GM03348 (cell line): ENCODE measurements at places on chromosomes 3 and 15.

- no peak for DNase-seq
Observed at GRCh38 chr3:191296041-191296541, 33.1 kb upstream of the CCDC50 start.

DNA sequence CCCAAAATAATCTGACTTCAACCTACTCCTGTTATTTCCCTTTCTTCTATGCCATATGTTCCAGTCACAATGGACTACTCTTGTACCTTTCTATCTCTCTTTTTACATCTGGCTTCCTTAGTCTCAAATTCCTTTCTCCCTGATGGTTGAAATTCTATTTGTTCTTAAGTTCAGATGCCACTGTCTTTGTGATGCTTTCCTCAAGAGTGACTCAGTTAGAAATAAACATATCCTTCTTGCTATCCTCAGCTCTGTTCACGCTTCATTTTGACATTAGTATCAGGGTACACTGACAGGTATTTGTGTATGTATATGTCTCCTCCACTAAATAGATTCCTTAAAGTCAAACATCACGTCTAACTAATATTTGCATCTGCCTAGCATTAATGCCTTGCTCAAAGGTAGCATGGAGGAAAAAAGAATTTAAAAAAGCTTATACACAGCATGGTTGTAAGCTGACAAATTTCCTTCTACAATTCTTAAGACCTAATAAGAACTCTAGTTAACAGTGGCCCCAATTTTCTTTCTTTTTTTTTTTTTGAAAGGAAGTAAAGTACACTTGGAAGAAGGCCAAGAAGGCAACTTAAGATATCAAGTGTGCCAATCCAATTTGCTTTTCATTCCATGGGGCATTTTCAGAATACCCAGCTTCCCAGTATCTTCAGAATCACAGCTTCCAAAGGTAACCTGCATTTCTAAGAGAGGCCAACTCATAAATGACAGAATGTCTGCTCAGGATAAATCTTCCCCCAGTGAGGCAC is 58.0 kb downstream of the CHAC1 start:
- DNase-seq = no peak

DNA sequence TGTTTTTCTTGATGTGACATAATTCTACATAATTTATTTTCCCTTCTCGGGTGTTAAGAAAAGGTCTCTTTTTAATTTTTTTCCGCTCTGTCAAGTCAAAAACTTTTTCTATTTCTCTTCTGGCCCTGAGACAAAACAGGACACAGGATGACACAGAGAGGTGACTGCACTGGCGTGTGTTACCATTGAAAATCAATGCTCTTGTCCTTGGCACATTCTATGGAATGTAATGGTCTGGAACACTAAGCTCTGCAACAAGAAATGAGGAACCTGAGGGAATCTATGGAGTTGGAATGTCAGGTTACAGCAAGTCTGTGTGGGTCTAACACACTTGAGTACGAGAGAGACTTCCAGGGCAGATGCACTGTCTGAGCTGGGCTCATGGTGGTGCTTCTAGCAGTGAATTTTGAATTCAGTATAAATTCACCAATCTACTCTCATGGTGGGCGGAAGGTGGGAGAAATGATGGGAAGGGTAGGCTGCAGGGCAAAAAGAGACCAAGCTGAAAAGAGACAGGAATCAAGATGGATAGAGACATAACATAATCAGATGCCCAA is 508.3 kb downstream of the TUSC7 start:
- no peak for DNase-seq

GRCh38 chr3:149216193-149216869 is 5.3 kb downstream of the CP start:
- no peak for DNase-seq

DNA sequence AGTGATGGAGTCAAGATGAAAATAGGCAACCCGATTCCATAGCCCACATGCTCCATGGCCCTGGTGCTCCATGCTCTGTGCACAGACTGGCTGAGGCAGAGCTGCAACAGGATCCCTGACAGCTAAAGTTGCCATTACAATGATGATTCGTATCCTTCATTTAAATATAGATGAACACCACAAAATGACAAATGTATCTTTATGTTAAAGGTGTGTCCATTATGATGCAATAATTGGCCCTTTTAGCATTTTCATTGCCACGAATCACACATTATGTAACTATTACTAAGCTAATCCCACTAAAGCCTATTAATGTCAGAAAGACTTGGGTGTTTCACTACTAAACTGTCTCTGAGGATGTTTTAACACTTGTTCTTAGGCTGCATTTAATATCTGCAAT is 270.2 kb upstream of the THBS1 start:
- no peak for DNase-seq

DNA sequence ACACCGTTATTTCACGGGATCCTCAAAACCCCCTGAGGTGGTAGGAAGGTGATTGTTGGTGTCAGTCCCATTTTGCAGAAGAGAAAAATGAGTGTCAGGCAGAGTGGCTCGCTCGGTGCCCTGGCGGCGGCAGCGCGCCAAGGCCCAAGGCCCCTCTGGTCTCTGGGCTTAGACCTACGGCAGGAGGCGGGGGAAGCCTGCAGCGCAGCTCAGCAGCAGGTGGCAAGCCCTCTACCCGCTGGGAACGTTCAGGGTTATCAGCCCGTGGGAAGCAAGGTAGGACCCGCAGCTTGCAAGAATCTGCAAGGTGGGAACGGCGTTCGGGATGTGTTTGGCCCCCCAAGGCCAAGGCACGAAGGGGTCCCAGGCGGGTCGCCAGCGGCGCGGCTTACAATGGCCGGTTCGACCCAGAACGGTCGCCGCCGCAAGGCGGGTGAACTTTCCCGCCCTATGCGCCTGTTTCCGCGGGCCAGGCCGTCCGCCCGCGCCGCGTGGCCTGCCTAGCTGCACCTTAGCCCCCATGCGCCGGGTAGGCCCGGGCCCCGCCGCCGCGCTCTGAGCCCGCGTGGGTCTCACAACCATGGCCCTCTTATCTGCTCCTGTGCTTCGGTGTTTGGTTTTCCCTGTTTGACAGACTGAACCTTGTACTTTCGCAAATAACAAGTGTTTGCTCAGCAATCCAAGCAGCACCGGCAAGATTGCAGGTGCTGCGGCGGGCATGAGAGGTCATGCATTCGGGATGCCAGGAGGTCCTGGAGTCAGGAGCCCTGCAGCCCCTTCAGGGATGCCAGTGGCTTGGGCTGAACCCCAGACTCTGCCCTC is 39.7 kb downstream of the CCNL1 start:
- no peak for DNase-seq

- DNase-seq = no peak
Observed at GRCh38 chr3:53833053-53833645, 13.1 kb downstream of the CHDH start.

DNA sequence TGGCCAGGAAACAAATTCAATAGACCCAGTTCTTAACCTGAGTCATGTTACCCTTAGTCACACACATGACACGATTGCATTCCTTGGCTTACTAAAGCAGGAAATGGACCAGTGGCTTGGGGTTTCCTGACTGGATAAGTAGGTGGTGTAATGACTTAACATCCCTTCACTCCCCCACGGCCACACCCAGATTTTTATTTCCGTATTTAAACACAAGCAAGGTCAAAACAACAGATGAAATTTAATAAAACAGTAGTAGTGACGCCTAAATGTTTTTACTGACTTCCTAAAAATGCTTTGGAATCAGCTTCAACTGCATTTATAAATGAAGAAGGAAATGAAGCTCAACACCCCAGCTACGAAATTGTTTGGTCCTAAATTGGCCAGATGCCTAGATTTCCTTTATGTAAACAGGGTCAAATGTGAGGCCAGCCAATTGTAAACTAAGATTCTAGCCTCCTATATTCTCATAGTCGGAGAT is 324.3 kb downstream of the CHST2 start:
- DNase-seq = peak; percentile 85

GRCh38 chr3:4531478-4532025 is 38.4 kb downstream of the ITPR1 start:
- no peak for DNase-seq

- no peak for DNase-seq
Observed at GRCh38 chr3:182046166-182046764, 334.5 kb downstream of the SOX2 start.

DNA sequence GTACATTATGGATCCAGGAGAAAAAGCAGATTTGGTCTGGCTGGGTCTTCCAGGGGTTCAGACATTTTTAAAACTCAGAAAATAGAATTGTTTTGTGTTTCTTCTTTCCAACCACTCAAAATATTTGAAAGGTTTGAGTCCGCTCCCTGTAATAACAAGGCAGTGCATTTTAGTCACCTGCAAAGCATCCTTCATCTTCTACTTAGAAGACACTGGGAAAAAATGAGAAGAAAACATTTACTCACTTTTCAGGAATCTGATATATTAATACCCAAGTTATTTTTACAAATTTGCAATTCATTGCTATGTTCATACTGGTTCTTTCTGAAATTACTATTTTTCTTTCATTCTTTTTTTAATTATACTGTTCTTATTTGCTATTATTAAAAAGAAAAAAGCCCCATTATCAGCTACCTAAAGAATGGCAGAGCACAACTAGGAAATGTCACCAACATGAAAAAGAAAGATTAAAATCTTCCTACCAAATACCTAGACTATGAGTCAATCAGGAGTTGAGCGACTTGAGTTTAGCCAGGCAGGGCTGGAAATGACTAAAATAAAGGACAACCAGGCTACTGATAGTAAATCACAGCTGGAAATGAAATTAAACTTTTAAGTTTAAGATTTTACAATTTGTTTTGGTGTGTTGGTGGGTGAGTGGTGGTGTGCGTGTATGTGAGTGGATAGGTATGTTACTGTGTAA is 280.3 kb upstream of the THBS1 start:
- DNase-seq = peak; percentile 41

DNA sequence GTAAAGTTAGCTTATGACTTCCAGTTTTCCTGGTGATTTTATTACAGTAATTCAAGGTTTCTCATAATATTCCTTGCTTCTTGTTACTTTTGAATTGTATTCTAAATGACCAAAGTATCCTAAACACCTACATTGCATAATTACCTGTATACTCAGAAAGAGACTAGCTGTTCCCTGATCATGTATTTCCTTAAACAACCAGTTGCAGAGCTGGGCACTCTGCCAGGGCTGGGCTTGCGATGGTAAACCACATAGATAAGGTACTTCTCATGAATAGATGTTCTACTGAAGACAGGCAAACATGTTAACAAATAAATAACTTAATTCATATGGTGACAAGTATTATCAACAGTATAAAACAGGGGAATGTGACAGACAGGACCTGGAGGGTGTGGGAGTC is 142.3 kb upstream of the WNT5A start:
- DNase-seq = no peak

DNA sequence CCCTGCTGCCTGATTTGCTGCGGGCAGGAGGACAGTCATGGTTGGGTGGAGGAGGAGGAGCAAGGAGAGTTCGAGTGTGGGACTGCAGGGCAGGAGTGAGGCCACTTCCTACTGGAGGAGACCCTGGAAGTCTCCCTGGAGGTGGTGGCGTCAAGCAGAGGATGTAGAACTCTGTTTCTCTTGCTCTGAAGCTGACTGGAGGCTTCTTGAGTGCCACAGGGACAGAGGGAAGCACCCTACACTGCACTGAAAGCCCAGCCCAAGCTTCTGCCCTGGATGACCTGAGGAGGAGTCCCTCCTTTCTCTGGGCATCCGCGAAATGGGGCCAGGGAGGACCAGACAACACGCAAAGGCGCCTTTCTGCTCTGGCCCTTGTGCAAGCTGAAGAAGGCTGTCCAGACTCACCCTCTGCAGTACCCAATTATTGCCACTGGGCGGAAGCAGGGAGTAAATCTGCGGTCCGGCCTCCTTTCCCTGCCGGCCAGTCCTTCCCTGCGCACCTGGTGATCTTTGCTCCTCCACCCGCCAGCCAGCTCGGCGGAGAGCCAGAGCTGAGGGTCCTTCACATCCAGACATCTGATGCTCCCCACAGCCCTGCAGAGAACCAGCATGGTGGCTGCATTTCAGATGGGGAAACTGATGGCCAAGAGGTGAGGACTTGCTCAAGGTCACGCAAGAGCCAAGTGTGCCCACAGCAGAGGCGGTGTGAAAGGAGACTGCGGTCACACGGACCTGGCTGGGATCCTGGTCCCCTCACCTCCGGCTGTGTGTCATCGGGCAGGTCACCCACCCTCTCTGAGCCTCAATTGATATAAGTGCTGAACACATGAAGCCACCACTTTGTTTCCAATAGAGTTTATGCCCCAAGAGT is 207.1 kb downstream of the TBC1D2B start:
- peak; percentile 87 for DNase-seq

GRCh38 chr15:63264688-63265293 is 12.6 kb upstream of the APH1B start:
- no peak for DNase-seq

DNA sequence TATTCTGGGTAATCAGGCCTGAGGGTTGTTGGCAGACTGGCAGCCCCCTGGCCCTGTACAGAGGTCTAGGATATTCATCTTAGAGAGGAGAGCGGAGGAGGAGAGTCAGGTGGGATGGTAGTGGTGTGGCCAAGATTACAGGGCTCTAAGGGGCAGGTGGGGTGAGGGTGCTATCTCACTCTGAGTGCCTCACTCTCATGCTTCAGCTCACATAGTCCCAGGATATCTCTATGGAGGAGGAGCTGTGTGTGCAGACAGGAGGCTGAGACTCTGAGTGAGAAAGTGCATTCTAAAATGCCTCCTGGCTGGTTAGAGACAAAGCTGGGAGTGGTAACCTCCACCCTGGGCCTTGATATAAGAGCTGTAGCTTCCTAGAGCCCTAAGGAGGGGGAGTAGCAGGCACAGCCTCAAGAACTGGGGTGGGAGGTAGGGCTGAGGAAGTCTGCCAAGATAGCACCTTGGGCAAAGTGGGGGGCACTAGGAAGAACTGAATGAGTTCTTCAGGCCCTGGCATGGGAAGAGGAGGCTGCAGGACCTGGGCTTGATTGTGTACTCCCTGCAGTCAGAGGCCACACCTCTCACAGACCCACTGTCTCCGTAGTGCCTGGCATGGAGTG is 39.9 kb downstream of the CLSTN2 start:
- DNase-seq = no peak

- DNase-seq = peak; percentile 2
Observed at GRCh38 chr3:115960799-115961198, 337.5 kb downstream of the GAP43 start.

DNA sequence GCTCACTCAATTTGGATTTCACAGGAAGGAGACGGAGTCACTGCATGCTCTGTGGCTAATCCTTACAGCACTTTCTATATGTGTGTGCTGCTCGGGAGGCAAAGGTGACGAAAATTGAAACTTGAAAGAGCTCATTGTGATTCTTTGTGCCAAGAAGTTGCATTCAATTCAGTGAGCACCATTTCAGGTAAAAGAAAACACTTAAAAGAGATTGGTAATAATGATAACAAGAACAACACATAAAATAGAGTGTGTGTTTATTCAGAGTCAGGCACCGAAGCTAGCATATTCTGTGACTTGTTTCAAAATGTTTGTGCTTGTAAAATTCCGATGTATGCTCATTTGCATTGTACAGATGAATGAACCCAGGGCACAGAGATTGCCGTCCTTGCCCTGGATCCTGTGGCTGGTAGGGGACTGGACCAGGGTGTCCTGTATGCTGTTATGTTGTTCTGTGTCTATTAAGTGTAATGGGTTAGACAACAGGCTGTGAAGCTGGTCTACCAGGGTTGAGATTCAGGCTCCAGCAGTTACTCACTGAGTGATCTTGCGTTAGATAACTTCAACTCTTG is 193.3 kb upstream of the PROK2 start:
- DNase-seq = no peak

GRCh38 chr3:12351145-12351544 is 62.3 kb downstream of the PPARG start:
- DNase-seq = no peak
